ENCODE measurements at places on chromosomes 16 and 17.

GRCh38 chr17:60631119-60631518 lies 31.1 kb downstream of the PPM1D start:
- DNase-seq = no peak

DNA sequence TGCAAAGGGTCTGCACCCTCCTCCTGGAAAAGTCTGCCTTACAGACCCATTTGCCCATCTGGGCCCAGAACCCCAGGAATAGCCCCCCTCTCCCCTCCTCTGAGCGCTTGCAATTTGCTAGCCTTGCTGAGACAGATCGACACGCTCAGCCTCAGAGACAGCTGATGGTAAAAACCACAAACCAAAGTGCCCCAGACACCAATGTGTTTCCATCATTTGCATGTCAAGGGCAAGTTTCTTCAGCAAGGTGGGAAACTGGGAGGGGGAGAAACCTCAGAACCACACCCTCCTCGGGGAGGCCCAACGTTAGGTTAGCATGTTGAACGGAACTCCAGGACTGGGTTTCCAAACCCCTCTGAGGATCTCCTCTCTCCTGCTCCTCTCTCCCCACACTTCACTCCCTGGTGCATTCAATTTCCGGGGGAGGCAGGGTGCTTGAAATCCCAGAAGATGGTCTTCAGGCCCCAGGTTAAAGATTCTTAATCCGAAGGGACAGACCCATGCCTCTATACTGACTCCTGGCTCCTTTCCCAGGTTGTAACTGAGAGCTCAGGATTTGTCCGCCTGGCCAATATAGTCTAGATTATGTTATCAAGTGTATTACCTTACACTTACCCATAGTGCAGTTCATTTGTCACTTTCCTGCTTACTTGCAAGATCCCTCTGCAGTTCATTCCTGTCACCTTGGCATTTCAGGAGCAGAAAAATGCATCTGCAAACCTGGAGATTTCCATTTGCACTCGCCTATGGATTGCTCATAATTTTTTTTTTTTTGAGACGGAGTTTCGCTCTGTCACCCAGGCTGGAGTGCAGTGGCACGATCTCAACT lies 1.3 kb upstream of the CUEDC1 start:
- DNase-seq = no peak

GRCh38 chr17:33832262-33832661 lies 422.8 kb upstream of the CCL2 start:
- no peak for DNase-seq

DNA sequence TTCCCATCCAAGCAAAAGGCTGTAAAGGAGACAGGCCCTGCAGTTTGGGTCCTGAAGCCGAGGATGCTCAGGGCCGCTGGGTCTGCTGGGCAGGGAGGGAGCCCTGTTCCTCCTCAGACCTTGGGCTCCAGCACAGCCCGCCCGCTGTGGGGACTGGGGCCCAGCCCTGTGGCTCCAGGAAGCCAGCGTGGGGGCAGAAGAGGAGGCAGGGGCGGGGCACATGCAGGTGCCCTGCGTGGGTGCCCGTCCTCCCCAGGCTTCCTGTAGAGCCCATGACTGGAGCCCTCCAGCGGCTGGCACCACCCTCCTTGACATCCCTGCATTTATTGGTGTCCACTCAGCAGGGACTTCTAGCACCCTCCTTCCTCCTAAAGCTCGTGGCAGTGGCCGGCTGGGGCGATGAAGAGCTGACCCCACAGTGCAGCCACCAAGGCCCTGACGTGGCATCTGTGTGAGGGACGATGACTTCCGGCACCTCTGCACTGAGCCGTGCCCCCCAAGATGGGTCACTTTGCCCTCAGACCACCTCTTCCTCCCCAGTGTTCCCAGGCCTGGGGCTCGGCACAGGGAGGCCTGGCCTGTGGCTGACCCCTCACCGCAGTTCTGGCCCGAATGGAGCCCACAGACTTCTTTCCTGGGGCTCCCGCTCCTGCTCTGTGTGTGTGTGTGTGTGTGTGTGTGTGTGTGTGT lies 9.9 kb downstream of the PRSS27 start:
- DNase-seq = no peak

DNA sequence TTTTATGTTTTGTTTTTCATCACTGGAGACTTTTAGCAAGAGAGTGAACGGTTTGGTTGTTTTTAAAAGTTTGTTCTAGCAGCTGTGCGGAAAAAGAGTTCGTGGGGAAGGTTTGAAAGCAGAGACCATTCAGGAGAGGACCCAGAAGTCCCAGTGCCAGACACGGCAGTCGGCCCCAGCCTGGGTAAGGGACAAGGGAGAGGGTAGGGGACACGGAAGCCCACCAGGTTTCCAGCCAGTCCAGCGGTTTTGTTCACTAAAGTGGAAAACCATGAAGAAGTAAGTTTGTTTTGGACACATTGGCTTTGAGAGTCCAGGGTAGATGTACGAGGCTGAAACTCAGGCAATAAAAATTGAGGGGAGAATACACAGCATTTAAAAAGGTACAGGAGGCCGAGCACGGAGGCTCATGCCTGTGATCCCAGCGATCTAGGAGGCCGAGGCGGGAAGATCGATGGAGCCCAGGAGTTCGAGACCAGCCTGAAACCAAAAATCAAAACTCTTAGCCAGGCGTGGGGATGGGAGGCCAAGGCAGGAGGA lies 56.8 kb upstream of the RPH3AL start:
- no peak for DNase-seq

GRCh38 chr17:40092581-40092980 lies 7.8 kb downstream of the NR1D1 start:
- no peak for DNase-seq

- no peak for DNase-seq
Measured at GRCh38 chr17:48814504-48814903, 2.5 kb downstream of the TTLL6 start.

DNA sequence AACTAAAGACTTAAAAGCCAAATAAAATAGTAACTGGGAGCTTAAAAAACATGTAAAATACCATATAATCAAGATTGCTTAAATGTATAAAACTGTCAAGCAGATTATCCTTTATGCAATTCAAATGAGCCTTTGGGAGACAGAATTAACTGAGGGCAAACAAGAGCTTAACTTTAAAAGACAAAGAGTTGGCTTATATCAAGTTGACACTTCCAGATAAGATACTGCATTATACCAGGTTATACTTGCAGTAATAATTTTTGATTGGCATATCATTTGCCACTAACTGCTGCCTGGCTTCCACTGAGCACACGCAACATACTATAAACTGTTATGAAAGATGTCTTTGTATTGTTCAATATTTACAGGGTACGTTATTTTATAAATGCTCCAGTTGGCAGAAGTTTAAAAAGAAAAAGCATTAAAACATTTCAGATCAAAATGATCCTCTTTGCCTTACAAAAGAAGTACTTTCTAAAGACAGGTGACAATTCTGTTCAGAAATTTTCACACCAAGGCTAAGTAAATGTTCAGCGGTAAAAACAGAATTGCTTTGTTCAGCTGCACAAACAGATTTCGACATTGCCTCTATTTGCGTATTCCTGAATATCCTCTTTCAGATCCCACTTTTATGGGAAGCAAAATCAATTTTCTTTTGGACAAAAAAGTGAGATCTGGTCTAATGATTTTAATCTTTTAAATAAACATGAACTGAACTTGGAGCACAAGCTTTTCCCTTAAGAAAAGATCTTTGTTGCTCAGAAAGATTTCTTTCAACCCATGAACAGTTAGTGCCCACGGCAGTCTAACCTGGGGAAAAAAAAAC lies 50.7 kb downstream of the TOX3 start:
- no peak for DNase-seq

GRCh38 chr16:66649636-66650205 lies 45.2 kb downstream of the CMTM3 start:
- no peak for DNase-seq

DNA sequence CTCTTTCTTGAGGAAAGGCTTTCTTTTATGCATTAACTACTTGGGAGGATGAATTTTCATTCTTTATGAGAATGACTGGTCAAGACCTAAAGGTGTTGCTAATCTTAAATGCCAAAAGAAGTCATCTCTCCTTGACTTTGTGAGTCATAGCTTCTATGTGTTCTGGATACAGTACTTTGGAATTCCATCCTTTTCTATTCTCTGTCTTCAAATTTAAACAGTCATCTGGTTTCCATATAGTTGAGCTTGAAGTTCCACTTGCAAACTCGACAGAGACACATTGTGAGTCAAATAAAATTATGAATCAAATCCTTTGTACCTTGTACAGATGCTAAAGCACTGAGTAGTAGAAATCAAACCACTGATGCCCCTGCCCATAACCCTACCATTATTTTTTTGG lies 271.9 kb upstream of the PMFBP1 start:
- no peak for DNase-seq

GRCh38 chr16:26993511-26993910 lies 73.2 kb upstream of the C16orf82 start:
- no peak for DNase-seq

DNA sequence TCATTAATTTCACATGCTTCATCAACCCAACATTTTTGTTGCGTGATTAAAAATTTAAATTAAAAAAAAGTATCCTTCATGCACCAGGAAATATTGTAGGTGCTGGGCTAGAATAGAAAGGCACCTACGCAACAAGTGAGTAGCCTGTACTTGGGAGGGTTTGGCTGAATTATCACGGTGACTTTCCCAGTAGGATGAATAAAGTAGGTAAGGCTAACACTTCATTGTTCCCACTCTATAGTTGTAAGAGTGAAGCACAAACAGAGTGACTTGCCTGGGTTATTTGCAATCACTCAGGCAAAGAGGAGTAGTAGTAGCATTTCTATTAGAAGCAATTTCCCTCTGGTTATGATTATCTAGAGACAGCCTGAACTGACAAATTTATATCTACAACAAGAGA lies 62.5 kb downstream of the DNAH3 start:
- no peak for DNase-seq

- DNase-seq = no peak
Measured at GRCh38 chr17:29591146-29591736, 1.7 kb upstream of the ANKRD13B start.

DNA sequence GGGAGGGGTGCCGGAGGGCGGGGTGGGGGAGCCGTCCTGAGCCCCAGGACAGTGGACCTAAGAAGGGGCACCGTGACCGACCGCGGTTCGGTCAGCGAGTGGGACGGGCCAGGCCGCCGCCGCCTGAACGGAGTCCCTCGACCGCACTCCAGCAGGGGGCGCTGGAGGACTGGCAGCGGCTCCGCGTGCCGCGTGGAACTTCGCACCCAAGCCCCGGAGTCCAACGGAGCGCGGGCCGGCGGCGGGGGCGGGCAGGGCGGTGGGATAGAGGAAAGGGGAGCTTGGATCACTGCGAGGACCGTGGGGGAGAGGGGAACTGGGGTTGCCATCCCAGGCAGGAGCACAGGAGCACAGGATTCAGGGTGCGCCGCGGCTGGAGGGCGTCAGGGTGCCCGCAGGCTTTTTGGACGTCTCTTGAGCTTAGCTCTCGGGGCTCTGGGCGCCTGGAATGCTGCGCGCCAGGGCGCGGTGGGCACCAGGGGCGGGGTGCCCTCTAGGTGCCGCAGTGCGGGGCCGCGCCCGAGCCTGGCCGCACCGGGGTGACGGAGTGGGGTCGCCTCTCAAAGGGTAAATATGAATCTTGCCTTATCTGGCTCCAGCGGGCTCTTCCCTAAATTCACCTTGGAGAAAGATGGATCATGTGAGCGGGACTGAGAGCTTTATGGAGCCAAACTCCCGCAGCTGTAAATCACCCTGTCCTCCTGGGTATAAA lies 379 bp upstream of the OTOP2 start:
- no peak for DNase-seq

DNA sequence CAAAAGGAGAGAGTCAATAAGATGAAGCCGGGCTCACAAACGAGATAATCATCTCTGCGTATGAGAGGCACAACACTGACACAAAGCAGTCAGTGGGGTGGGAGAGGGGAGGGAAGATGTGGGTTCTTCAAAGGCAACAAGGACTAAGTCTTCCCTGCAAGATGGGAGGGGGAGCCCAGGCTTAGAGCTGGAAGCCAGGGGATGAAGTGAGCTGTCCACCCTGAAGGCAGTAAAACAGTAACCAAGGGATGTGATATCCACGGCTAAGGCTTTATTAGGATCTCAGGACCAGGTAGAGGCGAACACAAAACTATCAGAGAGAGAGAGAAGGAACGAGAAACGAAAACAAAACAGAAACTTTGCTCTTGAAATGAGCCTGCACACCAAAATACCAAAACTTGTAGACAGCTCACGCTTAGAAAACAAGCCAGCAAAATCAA lies 115.9 kb downstream of the DYNLRB2 start:
- no peak for DNase-seq

DNA sequence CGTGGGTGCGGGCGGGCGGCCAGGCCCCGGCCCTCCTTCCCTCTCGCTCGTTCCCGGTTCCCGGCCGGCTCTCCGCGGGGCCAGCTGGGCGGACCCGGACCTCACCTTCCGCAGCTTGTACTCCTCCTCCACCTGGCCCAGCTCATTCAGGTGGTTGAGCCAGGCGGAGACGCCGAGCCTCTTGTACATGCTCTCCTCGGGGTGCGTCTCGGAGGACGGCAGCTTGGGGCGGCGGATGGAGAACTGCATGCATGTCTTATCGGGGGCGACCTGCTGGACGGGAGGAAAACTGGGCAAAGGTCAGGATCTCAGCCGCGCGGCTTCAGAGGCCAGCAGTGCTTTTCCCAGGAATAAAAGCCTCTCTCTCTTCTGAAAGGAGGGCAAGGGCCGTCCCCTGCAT lies 85.4 kb downstream of the TBC1D16 start:
- DNase-seq = no peak

- DNase-seq = no peak
Measured at GRCh38 chr17:2275722-2276121, 27.9 kb downstream of the SMG6 start.

DNA sequence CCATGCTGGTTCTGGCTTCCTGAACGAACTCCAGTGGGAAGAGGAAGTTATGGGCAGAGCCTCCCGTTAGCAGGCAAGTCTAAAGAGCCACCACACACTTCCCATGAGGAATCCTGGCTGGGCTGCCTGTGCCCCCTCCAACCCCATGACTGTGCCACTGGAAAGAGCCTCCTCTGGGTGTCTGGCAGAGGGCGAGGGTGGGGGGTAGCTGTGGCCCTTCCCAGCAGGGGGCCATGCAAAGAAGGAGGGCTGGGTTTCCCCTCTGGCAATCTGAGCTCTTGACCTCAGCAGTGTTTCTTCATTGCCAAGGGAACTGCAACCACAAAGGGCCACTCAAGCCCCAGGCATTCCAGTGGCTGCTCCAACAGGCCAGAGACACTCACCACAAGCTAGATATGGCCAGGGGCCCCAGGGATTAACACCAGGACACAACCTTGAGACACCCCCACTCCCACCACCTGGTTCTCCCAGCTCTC lies 1.7 kb upstream of the RRAD start:
- DNase-seq = no peak

DNA sequence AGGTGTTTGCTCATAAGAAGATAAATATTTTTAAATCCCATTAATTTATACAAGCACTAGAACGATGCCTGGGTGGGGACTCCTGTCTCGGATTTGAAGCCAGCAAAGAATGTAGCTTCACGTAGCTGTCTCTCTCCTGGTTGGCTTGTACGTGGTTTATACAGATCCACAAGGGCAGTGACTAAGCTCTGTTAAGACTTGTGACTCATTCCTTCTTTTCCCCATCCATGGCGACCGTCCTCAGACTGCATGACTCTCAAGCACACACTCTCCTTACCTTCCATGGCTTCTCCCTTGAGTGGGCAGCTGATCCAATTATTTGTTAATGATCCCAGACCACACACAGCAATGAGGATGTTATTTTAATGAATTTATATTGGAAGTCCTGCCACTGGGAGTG lies 679.7 kb upstream of the SOX9 start:
- DNase-seq = no peak
